Cerebellar nuclear complex (tissue), 1 donor: ENCODE measurements at places on chromosomes 5 and 9.

DNA sequence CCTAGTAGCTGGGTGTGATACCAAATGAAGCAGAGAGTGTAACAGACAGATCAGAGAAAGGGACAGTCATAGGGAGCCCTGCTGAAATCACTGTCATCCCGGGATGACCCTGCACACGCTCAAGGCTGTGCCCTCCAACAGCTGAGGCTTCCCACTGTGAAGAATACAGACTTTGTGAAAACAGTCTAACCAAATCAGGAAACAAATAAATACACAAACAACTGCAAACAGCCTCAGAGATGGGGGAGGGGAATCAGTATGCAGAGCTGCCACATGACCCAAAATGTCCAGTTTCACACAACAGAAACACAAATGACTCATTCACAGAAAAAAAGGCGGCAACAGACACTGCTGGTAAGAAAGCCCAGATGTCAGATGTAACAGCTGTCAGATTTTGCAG lies 101.9 kb downstream of the ADAMTS2 start:
- DNase-seq = no peak

DNA sequence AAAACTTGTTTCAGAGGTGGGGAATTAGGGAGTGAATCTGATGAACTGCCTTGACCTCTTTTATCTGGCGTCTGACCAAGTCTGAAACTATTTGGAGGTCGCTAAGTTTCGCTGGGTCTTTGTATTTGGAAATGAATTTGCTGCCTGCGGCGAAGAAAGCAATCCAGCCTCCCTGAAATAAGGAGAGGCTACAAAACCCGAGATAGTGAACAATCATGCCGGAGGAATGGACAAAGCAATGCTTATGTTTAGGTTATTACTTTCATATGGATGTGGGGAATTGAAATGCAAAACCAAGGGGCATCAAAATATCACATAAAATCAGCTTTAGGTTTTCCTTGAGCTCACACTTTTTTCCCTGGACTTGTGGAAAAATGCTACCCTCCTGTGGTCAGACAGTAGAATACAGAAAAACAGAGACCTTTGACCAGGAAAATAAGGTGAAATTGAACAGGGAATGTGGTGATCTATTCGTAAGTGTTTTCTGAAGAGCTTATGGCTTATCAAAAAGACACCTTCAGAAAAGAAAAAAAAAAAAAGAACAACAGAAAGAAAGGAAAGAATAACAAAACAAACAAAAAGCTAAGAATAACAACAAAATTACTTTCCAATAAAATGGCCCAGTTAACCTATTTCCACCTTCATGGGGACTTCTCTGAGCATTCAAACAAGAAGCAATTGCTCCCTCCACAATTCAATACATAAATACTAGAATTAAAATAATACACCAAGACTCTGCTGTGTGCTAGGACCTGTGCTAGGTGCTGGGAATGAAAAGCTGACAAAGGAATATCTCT lies 68.6 kb upstream of the DPYSL3 start:
- DNase-seq = no peak

GRCh38 chr5:149201121-149201637 lies 59.9 kb downstream of the ABLIM3 start:
- DNase-seq = no peak

GRCh38 chr5:124355928-124356327 lies 390.5 kb downstream of the ZNF608 start:
- DNase-seq = no peak

GRCh38 chr9:114184866-114185265 lies 29.5 kb downstream of the COL27A1 start:
- DNase-seq = no peak

DNA sequence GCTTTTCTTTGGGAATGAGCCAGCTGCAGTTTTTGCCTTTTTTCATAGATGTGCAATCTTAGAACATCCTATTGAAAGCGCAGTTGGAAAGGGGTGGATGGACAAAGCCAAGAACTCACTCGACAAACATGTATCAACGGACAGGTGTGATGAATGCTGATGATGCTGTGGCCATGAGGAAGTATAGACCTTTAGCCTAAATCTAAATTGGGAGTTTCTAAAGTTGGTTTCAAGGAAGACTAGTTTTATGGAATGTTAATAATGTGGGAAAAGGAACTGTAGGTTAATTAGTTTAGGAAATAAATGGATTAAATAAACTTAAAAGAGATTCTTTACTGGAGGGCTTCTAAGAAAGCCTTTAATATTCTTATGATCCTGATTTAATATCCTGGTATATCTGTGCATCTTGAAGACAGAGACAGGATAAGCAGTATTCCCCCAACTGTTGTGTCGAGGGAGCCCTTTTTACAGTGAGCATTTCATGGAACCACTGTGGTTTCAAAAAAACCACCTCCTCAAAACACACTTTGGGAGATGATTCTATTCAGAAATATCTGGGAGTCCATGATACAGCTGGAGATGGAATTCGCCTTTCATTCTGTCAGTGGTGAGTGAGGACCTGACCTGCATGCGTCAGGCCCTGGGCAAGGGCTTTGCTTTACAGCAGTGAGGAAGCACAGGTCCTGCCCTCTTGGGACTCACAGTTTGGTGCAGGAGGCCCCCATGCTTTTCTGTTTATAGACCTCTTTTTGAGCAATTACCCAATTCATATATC lies 82.6 kb downstream of the AOPEP start:
- no peak for DNase-seq
